ENCODE measurements at places on chromosomes 3 and 15.

GRCh38 chr3:155078711-155079467, 1.2 kb upstream of the MME start:
- no peak for DNase-seq

GRCh38 chr3:197117114-197117513, 87.5 kb upstream of the MELTF start:
- DNase-seq, result no peak

GRCh38 chr3:141465221-141465620, 21.6 kb upstream of the RASA2 start:
- DNase-seq, result no peak

DNA sequence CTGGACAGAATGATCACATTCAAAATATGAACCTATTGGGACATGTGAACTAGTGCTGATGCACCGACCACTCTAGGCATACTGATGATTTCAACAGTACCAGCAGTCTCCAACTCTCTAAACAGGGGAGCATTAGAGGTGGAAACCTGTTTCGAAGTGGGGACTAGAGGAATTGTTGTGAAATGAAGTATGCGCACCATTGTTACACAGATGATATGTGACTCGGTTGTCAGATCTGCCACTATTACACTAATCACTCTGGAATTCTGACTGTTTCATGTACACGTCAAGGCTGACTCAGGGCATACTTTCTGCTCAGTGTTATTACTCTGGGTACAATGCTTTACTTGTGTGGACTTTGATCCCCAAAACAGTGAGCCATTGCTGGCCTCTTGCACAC, 198.2 kb upstream of the UBE2E2 start:
- DNase-seq, result no peak

DNA sequence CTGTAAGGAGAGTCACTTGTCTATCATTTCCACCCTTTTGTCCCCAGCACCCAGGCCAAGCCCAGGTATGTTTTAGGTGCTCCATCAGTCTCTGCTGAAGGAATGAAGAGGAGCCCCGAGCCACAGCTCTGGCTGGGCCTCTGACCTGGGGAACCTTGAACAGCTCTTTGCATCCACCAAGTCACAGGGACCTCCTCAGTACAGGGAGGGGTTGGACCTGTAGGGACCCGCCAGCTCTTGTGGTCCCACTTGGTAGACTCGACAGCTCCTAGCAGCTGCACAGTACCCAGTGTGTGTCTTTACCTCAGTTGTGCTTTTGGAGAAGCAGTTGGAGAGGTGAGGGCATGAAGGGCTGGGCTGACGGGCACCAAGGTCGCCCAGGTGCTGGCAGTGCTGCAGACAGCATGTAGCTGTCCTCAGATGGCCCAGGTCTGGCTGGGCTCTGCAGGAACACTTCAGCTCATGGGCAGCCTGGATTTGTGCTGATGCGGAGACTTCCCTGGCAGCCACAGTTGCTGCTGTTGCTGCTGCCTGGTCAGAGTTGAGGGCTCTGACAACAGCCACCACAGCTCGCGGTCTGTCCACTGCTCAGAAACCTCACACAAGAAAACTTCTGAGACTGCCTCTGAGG, 123.6 kb downstream of the CACNA1D start:
- no peak for DNase-seq

DNA sequence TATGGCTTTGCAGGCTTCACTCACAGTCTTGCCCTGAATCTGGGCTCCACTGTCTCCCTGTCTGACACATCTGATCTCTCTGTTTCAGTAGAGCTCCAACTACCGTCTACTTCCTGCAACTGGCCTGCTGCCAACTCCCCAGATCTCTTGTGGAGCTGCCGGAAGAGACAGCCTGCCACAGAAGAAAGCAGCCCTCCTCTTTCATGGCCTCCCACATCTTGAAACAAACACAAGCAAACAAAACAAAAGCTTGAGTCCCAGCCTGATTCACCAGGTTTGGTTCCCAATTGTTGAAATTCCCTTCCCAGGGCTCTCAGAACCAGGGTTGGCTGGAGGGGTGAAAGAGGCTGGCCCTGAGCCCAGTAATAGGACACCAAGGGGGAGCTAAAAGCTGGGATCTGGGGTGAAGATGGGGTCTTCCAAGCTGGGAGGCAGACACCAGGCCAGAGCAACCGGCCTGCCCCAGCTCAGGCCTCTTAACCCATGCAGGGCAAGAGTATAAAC, 55.3 kb upstream of the CA12 start:
- peak; percentile 49 for DNase-seq

GRCh38 chr3:72308641-72309040, 523.7 kb upstream of the PROK2 start:
- no peak for DNase-seq

- no peak for DNase-seq
Observed at GRCh38 chr3:119409844-119410243, 53.6 kb downstream of the TMEM39A start.

- DNase-seq, result no peak
Observed at GRCh38 chr3:13475871-13476590, 4.1 kb upstream of the HDAC11 start.

DNA sequence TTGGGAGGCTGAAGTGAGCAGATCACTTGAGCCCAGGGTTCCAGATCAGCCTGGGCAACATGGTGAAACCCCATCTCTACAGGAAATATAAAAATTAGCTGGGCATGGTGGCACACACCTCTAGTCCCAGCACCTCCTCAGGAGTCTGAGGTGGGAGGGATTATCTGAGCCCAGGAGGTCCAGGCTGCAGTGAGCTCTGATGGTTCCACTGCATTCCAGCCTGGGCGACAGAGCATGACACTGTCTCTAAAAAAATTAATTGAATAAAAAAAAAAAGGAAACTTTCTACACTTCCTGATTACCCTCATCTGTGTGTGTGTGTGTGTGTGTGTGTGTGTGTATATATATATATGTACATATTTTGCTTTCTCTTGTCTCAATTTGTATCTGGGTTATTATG, 31.4 kb downstream of the DIPK2A start:
- DNase-seq, result no peak

GRCh38 chr3:47225310-47225906, 57.2 kb downstream of the KIF9 start:
- no peak for DNase-seq

DNA sequence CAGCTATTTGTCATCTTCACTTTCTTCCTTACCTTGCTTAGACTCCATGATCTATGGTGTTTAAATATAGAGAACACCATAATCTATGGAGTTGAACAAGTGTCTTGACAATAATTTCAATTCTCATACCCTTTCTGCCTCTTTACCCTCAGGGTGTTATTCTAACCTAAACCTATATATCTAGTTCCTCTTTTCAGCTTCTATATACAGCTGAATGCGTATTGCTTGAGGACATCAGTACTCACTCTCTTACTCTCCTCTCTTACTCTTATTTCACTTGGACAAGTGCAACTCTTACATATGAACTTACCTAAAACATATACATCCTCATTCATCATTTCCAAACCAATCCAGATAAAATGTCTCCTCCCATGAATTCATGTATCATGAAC, 187.1 kb downstream of the RAP2B start:
- DNase-seq, result no peak

GRCh38 chr3:187773233-187774184, 28.2 kb upstream of the BCL6 start:
- no peak for DNase-seq

DNA sequence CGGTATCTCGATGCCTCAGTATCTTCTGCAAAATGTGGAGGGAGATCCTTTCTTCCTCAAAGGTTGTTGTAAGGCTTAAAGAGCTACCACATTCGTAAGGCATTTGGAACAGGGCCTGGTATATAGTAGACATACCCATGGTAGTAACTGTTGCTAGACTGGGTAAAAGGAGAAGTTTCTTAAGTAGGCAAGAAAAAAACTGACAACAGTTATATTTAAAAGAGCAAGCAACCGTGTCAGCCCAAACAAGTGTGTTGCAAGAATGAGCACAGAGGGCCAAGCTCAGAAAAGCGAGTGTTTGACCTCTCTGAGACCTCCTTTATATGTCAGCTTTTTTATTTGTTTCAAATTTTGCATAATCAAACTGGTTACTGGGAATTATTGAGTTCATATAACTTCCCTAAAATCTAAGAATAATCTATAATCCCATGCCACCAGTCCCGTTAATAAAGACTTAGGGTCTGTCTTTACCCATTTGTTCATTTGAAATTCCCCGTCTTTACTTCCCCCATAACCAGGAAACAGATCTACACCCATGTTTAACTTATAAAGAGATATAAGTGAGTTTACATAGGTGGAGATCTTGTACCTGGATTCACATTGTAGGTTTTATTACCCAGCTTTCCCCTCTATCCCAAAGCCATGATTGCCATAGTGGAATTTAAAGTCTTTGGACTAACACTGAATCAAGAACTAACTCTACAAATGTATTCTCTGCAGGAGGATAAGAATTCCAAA, 7.3 kb downstream of the B3GNT5 start:
- no peak for DNase-seq

DNA sequence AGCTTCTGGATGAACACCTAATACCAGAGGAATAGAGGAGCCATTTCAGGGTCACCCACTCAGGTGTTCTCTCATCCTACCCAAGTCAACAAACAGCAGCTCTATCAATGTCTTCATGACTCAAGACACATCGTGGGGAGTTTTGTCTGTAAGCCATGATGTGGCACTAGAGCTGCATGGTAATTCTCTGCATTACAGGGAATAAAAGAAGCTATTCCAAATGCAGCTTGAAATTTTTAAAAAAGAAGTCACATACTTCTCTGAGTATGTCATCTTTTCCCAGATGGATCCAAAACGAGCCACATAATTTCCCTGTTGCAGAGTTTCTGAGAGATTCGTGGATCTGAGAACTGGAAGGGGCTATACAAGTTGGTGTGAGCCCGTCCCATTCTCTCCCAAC, 6.1 kb upstream of the THSD4 start:
- DNase-seq, result no peak

DNA sequence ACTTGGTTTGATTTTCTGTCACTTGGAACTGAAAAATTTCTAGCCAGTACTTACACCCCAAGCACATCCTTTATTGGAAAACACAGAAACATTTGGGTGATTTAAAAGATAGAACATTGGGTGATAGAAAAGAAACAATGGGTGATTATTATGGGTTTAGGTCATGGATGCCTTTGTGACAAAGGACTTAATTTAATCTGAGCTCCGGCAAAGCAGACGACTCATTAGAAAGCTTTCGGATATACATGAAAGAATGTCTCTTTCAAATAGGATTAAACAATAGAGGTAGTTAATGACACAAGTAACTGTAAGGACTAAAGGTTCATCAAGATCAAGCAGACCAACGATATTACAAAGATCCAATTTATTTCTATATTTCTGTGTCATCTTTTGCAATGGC, 37.3 kb upstream of the CNTN4 start:
- DNase-seq, result no peak

DNA sequence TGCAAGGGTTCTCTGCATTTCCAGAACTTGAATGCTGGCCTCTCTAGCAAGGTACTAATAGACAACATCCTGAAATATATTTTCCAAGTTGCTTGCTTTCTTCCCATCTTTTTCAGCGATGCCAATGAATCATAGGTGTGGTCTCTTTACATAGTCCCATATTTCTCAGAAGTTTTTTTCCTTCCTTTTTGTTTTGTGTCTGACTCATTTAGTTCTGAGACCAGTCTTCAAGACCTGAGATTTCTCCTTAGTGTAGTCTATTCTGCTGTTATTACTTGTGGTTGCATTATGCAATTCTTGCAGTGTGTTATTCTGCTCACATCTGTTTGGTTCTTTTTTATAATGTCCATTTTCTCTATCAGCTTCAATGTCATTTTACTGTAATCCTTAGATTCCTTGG, 1265.0 kb upstream of the ALCAM start:
- no peak for DNase-seq

- no peak for DNase-seq
Observed at GRCh38 chr3:133106169-133106568, 68.0 kb downstream of the TMEM108 start.

- DNase-seq, result no peak
Observed at GRCh38 chr3:170420307-170420821, 1.7 kb downstream of the CLDN11 start.

- no peak for DNase-seq
Observed at GRCh38 chr3:138034918-138035317, 25.0 kb downstream of the CLDN18 start.

GRCh38 chr3:25661694-25662437, 2.8 kb downstream of the TOP2B start:
- no peak for DNase-seq

GRCh38 chr3:128173200-128173599, 19.9 kb downstream of the EEFSEC start:
- no peak for DNase-seq

- DNase-seq, result no peak
Observed at GRCh38 chr15:44883199-44883877, 73.1 kb upstream of the TERB2 start.

- DNase-seq, result no peak
Observed at GRCh38 chr3:32873531-32874130, 55.8 kb downstream of the TRIM71 start.

DNA sequence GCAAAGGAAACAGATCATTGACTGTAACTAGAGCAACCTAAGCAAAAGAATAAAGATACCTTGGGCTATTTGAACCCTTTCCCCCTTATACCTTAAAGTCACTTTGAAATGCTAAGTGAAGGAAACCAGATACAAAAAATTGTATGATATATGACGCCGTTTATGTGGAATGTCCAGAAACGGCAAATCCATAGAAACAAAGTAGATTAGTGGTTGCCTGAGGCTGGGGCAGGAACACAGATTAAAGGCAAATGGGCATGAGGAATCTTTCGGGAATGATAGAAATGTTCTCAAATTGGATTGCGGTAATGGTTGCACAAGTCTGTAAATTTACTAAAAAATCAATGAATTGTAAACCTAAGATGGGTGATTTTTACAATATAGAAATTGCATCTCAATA, 160.1 kb upstream of the CCDC54 start:
- DNase-seq, result no peak

DNA sequence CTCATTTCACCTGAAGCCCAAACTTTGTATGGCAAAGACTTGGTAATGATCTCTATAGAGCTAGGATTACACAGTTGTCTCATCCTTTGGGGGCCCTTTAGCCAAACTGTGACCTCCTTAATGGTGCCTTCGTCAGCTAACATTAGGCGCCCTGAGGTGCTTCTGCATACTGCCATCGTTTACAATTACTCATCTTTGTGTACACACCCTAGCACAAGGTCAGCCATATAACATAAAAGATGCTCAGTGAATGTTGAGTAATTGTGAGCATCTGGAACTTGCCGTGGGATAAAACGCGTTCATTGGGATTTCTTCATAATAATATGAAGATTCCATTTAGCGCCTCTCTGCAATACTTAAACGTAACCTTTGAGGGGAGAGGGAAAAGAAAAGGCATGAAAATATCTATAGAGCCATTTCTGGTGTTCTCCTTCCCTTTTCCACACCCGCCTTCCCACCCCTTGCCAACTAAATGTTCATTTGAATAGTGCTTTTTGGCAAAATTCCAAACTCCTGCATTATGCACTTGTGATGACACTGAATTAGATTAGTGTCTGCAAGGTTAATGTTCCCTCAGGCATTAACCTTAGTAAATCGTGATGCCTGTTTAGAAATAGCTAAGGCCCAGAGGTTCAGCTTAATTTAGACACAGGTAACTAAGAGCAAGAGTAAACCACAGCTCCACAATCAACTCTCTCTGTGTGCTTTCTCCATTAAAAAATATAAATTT, 990 bp upstream of the ZNF148 start:
- DNase-seq, result no peak
